ENCODE measurements at places on chromosomes 4 and X.

DNA sequence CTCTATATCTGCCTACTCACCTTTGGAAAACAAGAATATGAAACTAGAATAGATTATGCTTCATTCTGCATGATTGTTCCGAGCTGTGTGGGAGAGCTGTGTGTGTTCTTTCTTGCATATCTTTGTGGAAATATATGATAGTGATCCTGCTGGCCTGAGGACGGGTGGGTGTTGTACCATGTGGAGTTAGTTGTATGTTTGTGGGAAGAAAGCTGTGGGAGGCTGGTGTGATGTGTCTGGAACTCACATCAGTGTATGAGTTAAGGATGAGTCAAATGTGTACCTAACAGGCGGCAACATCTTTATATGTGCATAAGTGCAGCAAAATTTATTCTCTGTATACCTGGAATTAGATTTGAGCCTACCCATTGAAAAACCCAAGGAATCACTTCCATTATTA is 208.1 kb upstream of the ADGRL3 start:
- no peak for DNase-seq

GRCh38 chrX:122244080-122244479 is 940.0 kb upstream of the GRIA3 start:
- DNase-seq, result no peak

GRCh38 chr4:169460081-169460480 is 152.3 kb downstream of the NEK1 start:
- no peak for DNase-seq

DNA sequence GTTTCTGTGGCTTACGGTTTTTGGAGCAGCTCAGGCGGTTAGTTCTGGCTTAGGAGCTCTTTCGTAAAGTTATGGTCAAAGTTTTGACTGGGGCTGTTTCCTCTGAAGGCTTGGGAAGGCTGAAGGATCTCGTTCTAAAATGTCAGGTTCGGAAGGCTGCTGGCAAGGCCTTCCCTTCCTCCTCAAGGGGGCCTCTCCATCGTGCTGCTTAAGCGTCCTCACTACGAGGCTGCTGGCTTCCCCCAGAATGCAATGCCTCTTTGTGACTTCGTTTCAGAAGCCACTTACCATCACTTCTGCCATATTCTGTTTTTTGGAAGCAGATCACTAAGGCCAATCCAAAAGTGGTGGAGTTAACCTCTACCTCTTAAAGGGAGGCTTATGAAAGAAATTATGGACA is 1196.4 kb upstream of the TENM3 start:
- DNase-seq, result no peak

GRCh38 chrX:150683536-150684146 is 9.6 kb upstream of the MTMR1 start:
- DNase-seq, result no peak

DNA sequence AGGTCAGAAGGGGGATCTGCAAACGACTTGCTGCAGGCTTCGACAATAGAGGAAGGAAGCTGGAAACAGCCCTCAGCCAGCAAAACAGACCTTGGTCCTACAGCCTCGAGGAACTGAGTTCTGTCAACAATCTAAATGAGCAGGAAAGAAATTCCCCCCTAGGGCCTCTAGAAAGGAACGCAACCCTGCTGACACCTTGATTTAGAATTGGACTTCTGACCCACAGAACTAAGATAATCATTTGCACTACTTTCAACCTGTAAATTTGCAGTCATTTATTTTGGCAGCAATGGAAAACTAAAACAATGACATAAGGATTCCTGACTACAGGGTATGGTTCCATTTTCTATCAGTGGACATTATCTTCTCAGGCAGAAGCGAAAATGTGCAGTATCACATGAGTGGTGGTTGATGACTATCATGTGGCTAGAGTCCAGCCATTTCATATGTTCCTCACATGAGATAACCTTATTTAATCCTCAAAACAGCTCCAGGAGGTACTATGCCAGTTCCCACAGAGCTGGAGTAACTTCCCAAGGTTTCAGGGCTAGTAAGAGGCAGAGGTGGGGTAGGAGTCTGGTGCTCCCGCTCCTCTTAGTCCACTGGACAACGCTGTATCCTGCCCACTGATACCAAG is 61.6 kb downstream of the SAT1 start:
- DNase-seq, result no peak

- no peak for DNase-seq
Measured at GRCh38 chr4:93182722-93183121, 645.8 kb upstream of the ATOH1 start.

DNA sequence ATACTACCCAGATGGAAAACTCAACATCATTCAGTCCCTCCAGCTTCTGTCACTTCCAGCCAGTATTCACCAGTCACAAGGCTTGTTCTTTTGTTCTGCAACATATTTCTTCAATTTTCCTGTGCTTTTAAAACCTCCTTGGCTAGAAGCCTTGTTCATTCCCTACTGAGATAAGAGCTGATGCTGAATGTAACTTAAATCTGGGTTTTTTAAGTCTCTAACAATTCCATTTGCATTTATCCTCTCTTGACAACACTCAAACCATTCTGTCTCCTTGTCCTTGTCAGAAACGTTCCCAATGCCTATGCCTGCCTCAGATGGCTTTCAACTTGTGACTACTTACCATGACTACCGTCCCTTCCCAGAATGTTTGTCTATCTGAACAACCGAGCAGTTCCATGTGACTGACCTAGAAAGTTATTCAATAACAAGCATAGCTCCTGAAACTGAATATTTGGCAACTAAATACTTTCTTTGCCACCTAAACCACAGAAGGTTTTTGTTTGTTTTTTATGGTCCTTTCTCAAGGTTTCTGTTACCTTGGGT is 682.9 kb upstream of the GALNTL6 start:
- no peak for DNase-seq

DNA sequence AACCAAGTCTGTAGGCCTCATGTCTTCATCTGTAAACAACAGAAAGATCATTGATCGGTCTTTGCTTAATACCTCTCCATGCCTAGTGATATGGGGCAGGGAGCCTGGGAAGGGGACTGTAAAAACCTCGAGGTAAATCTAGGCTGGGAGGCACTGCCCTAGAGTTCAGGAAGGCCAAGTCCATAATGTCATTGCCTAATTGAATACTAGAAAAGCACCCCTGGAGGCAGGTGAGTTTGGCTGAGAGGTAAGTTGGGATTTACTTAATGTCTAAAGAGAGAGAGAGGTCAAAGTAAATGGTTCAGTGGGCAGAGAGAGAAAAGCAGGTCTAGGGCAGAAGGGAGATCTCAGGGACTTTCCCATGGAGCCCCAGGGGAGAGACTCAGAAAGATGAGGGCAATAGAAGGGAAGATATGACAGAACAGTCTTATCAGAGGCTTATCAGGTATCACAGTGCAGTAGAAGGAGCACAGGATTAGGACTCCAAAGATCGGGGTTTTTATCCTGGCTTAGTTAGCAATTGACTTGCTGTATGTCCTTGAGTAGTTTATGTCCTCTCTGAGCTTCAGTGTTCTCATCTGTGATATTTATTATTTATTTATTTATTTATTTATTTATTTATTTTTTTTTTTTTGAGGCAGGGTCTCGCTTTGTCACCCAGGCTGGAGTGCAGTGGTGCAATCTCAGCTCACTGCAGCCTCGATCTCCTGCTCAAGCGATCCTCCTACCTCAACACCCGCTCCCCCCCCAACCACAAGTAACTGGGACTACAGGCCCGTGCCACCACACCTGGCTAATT is 85.2 kb downstream of the SLC16A2 start:
- DNase-seq, result no peak

GRCh38 chr4:11471618-11472017 is 42.9 kb upstream of the HS3ST1 start:
- peak; percentile 14 for DNase-seq

GRCh38 chr4:114495471-114495928 is 103.1 kb upstream of the UGT8 start:
- no peak for DNase-seq

GRCh38 chrX:17968367-17968766 is 107.3 kb upstream of the RAI2 start:
- DNase-seq, result no peak

- DNase-seq, result no peak
Measured at GRCh38 chr4:159685340-159686092, 582.6 kb downstream of the RAPGEF2 start.

DNA sequence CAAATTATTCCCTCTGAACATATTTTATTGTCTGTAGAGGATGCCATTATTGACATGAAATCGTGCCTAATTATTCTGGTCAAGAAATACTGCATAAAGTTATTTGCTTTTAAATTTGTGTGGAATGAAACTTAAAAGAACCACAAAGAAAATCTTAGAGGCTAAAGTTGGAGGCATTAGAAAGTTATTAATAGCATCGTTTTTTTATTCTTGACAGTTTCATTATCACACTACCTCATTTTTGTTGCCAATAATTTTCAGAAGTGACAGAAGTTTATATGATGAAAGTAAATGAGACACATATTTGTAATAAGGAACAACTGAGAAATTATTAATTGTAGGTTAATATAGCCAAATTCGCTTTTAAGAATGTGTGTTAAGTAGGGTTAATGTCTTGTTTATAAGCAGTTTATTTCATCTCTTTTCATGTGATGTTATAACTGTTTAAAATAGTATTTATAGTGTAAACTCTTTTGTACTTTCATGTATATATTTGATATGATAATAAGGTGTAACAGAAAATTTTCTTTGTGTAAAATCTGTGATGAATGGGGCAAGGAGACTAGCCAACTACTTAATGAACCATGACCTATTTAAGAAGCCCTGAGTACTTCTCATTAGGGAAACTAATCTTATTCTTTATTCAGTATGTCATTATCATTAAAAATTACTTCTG is 54.5 kb upstream of the GRIA2 start:
- DNase-seq, result no peak

DNA sequence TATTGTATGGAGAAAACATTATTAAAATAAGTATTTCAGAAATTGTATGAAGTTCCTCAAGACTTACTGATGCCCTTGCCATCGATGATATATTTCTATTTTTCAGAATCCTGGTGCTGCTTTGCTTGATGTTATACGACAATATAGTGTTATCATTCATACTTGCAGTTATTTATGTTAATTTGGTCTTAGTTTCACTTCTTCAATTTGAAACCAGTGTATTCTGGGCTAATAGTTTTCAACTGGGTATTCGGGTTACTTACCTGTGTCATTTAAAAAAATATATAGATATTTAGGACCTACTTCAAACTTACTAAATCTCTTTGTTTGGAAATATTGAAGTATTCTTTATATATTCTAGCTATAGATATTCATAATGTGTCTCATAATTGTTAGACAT is 1414.7 kb downstream of the C4orf33 start:
- DNase-seq, result no peak

DNA sequence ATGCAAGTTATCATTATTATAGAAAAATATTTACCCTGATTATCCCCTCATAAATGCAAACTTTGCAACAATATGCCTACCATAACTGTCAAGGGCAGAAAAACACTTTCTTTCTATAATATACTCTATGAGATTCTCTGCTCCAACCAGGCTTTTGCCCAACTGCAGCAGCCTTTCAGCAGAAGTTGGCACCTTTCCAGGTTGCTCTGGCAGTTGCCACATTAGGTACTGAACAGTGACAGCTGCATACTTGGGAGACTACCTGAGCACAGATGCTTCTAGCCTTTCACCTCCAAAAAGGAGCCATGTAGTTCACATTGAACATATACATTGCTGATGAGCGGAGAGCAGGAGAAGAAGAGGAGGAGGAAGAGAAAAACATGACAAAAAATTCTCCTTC is 69.5 kb upstream of the BRWD3 start:
- no peak for DNase-seq

- DNase-seq, result no peak
Measured at GRCh38 chr4:75035321-75035720, 102.4 kb downstream of the PARM1 start.

- no peak for DNase-seq
Measured at GRCh38 chr4:174496631-174497432, 25.5 kb downstream of the HPGD start.

DNA sequence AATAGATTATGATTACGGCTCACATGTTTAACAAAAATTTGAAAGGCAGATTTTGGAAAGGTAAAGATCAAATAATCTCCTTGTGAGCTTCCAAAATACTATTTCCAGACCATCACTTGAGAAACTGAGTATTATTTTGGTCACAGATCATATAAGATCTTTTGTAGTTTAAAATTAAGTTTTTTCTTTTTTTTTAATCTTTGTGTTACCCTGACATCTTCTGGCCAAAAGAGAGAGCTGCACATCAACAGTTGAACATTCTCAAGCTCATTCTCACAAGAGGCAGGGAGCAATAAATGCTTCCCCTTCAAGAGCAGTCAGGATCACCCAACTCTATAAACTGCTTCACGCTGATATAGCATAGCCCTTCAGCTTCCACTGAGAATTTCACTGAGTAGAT is 15.9 kb downstream of the TMEM192 start:
- no peak for DNase-seq

GRCh38 chrX:107421337-107421861 is 28.1 kb upstream of the FRMPD3 start:
- DNase-seq, result no peak

GRCh38 chr4:13455411-13455810 is 28.7 kb downstream of the RAB28 start:
- DNase-seq, result no peak

GRCh38 chr4:152090543-152090942 is 329.7 kb upstream of the GATB start:
- DNase-seq, result no peak

DNA sequence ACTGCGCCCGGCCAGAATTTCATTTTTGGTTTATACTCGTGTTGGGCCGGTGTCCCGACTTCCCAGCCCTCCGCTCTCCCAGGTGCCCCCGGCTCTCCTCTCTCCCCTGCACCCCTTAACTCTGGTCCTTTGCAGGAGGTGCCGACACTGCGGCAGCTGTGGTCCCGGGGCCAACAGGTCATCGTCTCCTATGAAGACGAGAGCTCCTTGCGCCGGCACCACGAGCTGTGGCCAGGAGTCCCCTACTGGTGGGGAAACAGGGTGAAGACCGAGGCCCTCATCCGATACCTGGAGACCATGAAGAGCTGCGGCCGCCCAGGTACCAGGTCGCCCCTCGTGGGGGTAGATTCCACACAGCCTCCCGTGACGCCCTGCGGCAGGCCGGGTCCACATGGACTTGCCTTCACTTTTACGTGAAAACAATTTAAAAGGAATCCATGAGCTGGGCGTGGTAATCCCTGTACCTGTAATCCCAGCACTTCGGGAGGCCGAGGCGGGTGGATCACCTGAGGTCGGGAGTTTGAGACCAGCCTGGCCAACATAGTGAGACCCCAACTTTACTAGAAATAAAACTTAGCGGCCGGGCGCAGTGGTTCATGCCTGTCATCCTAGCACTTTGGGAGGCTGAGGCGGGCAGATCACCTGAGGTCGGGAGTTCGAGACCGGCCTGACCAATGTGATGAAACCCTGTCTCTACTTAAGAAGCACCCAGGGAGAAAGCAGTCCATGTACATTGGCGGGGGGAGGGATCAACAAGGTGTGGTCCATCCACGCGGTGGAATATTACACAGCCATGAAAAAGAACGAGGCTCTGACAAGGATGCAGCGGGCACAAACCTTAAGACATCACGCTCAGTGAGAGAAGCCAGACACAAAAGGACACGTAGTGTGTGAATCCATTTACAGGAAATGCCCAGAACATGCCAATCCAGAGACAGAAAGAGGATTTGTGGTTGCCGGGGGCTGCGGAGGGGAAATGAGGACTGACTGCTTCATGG is 12.0 kb downstream of the PLCXD1 start:
- no peak for DNase-seq
